ENCODE measurements at places on chromosomes 6 and 20. TPM values are rescaled to one million over a fixed set of nuclear protein-coding genes. Genes with fewer than 3 reads are reported as not detected.

CPNE5 gene
- 0.71 TPM for total RNA-seq

CLPSL1 gene
- total RNA-seq = 0.55 TPM

SCAF8 gene
- total RNA-seq = 46.3 TPM

GRCh38 chr6:41443616-41444525 is 102.3 kb upstream of the FOXP4 start:
- DNase-seq = no peak

GRCh38 chr6:169008641-169009257 is 244.9 kb downstream of the THBS2 start:
- no peak for DNase-seq

HEY2 gene
- total RNA-seq = 10.6 TPM

- DNase-seq = no peak
These were observed 81.5 kb upstream of the NHSL1 start for GRCh38 chr6:138580801-138581200.

PRDM1 gene
- total RNA-seq = 0.78 TPM

HAO1 gene
- 0.09 TPM for total RNA-seq

- DNase-seq = no peak
These were observed 39.6 kb downstream of the SLC23A2 start for GRCh38 chr20:4961746-4962145.

MRPL18 gene
- 95.2 TPM for total RNA-seq

HDGFL1 gene
- not detected for total RNA-seq

DNA sequence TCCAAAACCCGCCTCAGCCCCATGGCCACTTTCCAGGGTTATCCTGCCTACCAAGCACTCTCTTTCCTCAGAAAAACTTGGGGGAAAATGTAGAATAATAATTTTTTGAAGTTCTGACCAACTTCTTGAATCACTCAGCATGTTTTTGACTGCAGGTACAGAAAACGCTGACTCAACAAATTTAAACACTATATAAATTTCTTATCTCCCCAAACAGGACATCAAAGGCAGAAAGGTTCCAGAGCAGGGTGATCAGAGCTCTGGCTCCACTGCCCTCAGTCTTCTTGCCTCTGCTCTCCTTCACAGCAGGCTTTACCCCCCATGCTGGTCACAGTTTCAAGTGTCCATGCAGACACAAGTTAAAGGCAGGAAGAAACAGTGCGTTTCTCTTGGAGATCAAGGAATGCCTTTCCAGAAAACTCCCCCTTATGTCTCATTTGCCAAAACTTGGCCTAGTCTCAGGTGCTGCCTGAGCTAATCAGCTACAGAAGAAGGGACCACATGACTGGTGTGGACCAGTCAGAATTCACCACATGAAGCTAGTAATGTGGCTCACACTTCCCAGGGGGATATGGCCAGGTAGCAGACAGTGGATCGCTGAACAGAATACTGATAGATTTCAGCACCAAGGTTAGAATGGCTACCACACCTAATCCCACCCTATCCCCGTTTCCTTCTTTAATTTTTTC is 24.4 kb upstream of the SLC17A3 start:
- no peak for DNase-seq

BPIFB2 gene
- total RNA-seq = 0.09 TPM

SSTR4 gene
- not detected for total RNA-seq

PGC gene
- 0.62 TPM for total RNA-seq

DNA sequence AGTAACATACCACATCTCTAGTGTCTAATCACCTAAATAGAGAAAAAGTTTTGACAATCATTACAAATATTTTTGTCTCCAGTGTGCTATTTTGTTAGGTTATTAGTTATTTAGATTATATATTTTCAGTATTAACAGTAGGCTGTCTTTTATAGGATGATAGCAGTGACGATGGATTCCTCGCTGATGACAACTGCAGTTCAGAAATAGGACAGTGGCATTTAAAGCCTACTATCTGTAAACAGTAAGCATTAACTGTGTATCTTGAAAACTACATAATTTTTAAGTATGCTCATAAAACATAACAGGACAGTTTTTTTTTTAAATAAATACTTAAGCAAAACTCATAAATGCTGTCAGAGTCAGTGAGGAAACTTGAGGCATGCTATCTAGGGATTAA is 37.9 kb upstream of the MYO6 start:
- no peak for DNase-seq

GRCh38 chr20:40646813-40647212 is 42.2 kb downstream of the MAFB start:
- no peak for DNase-seq

Measured in WTC11 (cell line).